T-helper 17 cell (primary cell): ENCODE measurements at places on chromosomes 4 and X. TPM values are rescaled to one million over a fixed set of nuclear protein-coding genes. Genes with fewer than 3 reads are reported as not detected.

DNA sequence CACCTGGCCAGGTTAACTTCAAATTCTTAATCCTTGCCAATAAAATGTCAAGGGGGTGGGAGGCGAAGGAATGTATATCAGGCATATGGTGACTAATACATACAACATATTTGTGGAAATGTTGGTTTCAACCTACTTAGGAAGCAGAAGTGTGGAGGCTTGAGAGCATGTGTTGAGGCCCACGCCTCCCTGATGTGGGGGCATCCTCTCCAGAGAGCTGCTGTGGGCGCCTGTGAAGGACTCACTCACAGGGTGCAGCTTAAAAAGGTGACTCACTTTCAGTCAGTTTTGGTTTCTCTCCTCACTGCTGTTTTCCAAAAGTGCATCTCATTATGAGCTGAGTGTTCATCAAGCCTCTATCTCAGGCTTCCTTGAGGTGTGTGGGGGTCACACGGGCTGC is 27.5 kb downstream of the LNX1 start:
- DNase-seq = no peak

- no peak for DNase-seq
Observed at GRCh38 chr4:19230906-19231545, 1020.7 kb upstream of the SLIT2 start.

DNA sequence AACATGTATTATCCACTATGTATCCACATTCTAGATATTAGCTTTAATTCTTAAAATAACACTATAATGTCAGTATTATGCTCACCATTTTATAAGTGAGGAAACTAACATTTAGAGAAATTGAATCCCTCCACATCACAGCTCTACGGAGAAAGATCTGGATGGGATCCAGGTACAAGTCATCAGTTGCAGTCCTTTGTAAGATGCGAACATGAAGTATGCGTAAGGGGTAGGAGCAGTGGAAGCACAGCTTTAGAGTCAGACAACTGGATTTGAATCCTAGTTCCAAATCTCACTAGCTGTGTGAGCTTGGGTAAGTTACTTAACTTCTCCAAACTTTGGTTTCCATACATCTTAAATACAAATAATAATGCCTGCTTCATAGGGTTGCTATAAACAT is 162.5 kb downstream of the ATP10D start:
- DNase-seq = no peak

DNA sequence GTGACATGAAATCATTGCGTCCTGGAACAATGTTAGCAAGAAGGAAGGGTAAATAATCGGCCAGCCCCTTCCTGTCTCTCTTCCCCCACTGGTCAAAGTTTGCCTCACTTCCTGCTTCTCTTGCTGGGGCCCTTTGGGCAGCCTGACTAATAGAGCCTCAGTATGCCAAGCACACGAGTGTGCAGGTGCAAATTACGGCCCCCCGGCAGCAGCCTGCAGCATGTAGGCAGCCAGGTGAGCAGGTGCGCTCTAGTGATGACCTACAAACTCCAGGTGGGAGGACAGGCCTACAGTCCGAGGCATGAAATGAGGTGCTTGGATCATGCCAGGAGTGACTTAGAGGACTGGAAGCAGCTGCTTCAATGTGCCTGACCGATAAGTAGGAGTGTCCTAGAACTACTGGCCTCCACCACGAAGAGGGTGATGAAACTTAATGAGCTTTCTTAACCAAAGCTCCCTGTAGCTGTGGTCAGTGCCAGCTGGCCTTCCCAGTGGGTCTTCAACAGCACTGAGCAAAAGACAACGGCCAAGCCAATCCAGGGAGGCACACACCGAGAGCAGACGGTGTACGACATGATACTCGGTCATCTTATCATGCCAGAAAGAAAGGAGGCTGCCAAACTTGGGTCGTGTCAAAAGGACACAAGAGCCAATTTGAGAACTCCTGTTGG is 26.1 kb upstream of the FAT1 start:
- DNase-seq = no peak

DNA sequence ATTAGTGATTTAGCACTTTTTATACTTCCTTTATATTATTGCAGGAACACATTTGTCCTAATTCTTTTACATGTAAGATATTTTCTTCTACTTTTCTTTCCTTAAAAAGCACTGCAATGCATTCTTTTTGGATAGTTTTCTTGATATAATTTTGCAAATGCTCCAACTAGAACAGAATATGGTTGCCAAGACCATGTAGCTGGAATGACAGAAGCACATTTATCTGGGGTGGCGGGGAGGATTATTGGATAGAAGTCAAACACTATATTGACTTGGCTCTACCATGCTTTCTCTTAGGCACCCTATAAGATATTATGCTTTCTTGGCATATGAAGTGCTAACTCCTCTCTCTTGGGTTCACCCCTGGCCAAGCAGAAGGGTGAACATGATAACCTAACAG is 983.5 kb downstream of the FAT4 start:
- no peak for DNase-seq

GRCh38 chr4:1255699-1256098 is 6.8 kb upstream of the CTBP1 start:
- no peak for DNase-seq

PIGA gene
- 122 TPM for total RNA-seq
